Fibroblast of the conjunctiva (primary cell): ENCODE measurements at places on chromosomes 4 and X.

DNA sequence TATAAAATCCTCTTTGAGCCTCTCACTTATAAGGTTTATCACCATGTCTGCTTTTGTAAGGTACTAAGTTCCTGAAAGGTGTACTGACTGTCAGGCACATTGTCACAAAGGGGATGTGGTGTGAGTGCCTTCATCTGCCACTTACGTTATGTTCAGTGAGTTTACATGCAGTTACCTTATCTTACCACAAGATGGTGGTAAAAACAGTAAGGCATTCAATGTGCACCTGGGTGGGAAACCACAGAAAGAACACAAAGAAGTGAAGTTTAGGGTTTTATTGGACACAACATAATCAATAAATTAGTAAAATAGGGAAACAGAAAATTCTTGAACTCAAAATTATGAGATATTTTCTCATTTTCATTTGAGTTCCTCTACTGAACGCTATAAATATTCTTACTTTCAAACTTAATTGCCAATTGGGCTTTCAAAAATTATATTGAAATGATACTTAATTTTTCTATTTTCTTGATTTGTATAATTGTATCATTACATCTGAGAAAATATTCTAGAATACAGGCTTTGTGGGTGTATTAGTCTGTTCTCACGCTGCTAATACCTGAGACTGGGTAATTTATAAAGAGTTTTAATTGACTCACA is 650.8 kb downstream of the PCDH7 start:
- DNase-seq, result peak; percentile 26

DNA sequence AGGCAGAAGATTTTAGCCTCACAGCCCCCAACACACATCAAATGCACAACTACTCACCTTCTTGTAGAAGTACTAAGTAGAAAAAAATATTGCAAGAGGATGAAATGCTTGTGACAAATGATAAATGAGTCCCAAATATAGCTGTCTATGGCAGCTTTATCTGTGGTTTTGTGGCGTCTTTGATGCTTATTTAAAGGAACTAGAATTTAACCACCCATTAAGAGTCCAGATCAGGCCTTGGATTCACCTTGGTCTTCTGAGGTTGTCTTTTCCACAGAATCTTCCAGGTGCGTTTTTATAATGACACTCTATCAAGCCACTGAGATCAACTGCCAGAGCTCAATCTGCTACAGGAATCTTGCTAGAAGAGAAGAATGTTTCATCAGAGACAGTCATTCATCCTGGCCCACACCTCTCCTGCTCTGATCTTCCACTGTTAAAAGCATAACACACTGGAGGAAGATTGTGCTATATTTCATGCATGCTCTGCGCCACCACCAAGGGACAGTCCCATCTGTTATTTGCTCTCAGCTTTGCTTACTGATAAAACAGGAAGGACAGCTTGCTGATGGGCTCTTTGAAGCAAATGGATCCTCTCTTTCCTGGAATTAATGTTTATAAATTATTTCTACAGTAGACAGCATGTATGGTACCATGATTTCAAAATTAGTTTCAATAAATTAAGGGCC is 144.1 kb downstream of the SLC7A11 start:
- no peak for DNase-seq

DNA sequence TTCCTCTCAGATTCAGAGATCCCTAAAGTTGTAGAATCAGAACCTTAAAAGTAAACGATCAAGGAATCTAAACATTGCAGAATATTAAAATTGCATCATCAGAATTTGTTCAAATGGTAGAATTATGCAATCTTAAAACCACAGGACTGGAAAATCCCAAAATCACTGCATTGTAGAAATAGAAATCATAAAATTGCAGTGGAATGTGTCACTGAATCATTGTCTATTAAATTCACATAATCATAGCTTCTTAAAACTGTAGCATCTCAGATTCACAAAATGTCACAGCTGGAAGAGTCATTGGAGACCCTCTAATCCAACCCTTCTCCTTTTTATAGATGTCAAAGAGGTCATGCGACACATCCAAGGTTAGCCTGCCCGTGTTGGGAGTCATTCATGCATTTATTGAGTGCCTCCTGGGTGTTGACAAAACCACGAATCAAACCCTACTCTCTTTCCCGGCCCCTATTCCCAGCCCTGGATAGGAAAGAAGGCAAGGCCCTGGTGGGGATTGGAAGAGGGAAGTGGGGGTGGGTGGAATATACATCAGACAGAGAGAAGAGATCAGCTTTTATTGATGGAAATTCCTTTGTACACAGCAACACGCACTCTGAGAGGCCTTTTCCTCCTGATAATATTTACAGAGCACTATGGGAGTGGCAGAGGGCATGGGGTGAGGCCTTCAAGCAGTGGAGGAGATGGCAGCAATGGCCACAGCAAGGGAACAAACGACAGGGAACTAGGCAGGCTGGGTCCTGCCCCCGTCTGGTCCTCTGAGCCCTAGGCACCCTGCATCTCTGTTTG is 15.4 kb downstream of the IQSEC2 start:
- DNase-seq, result no peak

- no peak for DNase-seq
Measured at GRCh38 chr4:137980641-137981040, 261.5 kb downstream of the SLC7A11 start.

- DNase-seq, result no peak
Measured at GRCh38 chrX:136674270-136674985, 26.5 kb downstream of the CD40LG start.

GRCh38 chrX:42577936-42578470 is 200.0 kb downstream of the PPP1R2C start:
- DNase-seq, result no peak

GRCh38 chr4:105838082-105838481 is 57.2 kb upstream of the NPNT start:
- DNase-seq, result no peak

- no peak for DNase-seq
Measured at GRCh38 chr4:14877246-14878225, 124.7 kb upstream of the CPEB2 start.
